ENCODE measurements at places on chromosomes 5 and 9. TPM values are rescaled to one million over a fixed set of nuclear protein-coding genes. Genes with fewer than 3 reads are reported as not detected.

WDR31 gene
- total RNA-seq = 12.4 TPM

GRCh38 chr5:17255471-17256021, 38.1 kb downstream of the BASP1 start:
- DNase-seq = no peak

CCDC180 gene
- total RNA-seq = 2.4 TPM

DNA sequence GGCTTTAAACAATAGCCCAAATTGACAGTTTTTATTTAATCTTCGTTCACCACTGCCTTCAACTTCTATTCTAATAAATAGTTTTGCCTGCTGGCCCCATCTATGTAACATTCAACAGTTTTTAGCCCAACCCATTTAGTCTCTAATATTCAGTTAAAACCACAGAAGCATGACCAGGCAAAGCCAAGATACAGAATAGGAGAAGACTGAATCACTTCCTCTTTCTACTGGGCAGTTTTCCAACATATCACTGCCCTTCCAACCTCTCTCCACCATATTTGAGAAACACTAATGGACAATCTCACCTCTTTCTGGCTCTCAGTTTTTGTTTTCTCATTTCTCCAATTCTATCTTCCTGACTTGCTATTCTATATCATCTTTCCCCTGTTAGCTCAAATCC, 352.9 kb downstream of the DNAH5 start:
- DNase-seq = no peak

DNA sequence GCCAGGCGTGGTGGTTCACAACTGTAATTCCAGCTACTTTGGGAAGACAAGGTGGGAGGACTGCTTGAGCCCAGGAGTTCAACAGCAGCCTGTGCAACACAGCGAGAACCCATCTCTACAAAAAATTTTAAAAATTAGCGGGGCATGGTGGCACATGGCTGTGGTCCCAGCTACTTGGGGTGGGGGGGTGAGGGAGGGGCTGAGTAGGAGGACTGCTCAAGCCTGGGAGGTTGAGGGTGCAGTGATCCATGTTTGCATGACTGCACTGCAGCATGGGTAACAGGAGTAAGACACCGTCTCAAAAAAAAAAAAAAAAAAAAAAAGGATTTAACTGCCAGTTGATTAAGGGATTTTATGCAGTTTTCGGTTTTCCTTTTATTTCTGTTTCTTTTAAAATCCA, 65.0 kb downstream of the PTBP3 start:
- DNase-seq = no peak

WWC1 gene
- total RNA-seq = 2.2 TPM

DNA sequence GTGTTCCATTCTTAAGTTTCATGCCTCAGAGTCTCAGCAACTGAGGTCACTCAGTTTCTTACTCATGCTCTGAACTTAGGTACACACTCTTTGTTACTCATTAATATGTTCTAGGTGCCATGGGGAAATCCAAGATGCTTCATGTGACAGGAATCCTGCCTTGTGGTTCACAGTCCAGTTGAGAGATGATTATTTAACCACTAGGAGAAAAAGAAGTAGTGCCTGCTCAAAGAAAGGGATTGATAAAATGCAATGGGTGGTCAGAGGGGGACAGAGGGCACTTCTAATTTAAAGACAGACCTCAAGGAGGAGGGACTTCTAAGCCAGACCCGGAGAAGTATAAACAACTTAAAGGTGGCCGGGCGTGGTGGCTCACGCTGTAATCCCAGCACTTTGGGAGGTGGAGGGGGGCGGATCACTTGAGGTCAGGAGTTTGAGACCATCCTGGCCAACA, 69.0 kb downstream of the UGCG start:
- no peak for DNase-seq

ATP6V1G1 gene
- total RNA-seq = 81.1 TPM

DNA sequence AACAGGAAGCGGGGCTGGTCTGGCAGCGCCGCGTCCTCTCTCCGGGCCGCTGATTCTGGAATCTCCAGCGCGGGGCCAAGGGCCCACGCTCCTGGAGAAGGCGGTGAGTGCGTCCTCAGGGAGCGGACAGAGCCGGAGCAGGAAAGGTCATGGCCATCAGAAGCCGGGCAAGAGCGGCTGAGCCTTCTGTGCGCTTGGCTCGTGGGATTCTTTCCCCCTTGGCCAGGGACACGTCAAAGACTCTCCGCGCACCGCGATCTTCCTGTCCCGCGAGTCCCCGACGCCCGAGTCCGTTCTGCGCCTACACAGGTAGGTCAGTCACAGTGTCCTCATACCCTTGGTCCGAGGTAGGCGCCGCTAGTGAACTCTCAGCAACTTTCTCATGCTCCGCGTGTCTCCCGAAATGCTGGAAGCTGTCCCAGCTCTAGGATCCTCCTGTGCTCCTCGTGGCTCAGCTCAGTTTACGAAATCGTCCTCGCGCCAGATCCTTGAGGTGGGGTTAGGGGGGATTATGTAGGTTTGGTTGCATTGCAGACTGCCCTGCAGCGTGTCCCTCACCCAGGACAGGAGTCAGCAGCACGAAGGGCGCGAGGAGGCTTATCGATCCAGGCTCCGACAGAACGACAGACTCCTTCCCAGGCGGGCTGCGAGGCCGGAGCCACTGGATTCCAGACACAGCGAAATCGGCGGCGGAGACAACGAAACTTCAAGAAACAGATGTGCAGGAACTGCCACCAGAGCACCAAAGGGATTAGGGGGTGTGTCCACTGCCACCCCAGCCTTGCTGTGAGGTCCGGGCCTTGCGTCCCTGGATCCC, 8.7 kb downstream of the LHX6 start:
- DNase-seq = no peak

- DNase-seq = no peak
These were observed 30.4 kb downstream of the PRELID2 start for GRCh38 chr5:145804701-145805100.

PPP2R2B gene
- 0.11 TPM for total RNA-seq

PRSS3 gene
- not detected for total RNA-seq

Measured in left ventricle myocardium inferior (tissue), 1 donor.